Femur (tissue), 1 donor: ENCODE measurements at places on chromosomes 7 and 10.

DNA sequence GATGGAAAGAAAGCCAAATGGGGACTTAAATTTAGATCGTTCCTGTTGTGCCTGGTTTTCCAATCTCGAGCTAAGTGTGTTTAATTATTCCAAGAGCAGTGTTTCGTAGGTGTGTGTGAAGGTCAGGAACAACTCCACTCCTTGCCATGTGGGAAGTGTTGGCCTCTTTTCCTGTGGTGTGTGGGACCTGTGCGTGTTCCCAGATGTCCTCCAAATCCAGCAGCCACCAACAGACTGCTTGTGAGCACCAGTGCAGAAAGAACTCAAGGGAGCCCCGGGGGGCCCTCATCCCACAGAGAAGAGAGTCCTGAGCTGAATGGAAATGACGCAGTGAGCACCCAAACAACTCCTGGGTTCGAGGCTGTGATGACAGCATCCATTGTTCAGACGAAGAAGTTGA, 227.7 kb downstream of the TMEM178B start:
- no peak for DNase-seq

- DNase-seq = no peak
Measured at GRCh38 chr7:27697861-27698430, 35.3 kb upstream of the HIBADH start.

- DNase-seq = no peak
Measured at GRCh38 chr10:64332551-64332950, 811.4 kb downstream of the REEP3 start.

DNA sequence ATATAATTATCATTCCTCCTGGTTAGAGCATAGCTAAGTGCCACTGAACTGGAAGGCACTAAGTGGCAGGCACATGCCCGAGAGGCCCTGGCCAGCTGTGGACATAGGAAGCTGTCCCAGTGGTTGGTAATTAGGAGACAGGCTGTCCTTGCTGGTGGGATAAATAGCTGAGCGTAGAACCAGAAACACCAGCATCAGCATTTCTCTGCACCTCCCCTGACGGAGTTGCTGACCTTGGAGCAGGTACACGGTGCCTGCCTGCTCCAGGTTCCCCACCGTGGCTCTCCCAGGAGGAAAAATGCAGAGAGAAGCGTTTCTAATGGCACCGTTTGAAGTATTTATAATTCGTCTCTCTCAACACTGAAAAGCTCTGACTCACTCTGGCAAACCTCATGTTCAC, 5.6 kb upstream of the ABLIM1 start:
- peak; percentile 44 for DNase-seq

GRCh38 chr10:101464599-101464998, 110.6 kb downstream of the BTRC start:
- no peak for DNase-seq

DNA sequence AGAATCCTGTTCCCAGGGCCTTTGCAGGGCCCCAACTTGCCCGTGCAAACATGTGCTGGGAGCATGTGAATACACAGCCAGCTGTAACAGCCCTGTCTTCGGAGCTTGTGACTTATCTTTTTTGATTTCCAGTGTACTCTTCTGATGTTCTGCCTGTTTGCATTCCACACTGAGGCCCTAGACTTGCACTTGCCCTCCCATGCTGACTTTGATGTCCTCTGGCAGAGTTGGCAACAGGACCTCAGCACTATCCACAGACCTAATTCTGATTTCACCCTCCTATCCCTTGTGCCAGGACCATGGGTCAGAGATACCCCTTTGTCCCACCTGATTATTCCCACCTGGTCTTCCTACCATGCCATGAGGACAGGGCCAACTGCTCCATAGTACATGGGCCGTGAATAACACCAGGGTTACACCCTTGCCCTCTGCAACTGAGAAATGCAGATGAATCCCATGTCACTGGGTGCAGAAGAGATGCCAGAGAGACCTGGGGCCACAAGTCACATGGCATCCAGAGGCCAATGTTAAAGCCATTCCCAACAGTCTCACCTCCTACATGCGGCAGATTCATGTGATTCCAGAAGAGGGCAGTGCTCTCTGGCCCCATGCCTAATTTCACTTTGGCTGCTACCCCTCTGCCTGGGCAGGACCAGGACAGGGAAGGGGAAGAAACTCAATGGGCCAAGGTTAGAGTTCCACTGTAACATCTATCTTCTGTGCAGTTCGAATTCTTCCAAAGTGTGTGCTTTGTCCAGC, 43.0 kb downstream of the SCRN1 start:
- no peak for DNase-seq

- DNase-seq = no peak
Measured at GRCh38 chr10:103177123-103177522, 15.9 kb downstream of the NT5C2 start.

- no peak for DNase-seq
Measured at GRCh38 chr10:92593619-92594588, 974 bp downstream of the KIF11 start.

- DNase-seq = no peak
Measured at GRCh38 chr7:19333706-19334105, 188.5 kb upstream of the FERD3L start.

- no peak for DNase-seq
Measured at GRCh38 chr10:116627386-116627933, 6.7 kb downstream of the PNLIPRP2 start.

- DNase-seq = no peak
Measured at GRCh38 chr7:16695621-16696237, 49.7 kb downstream of the BZW2 start.
